ENCODE measurements at places on chromosomes 4 and X. TPM values are rescaled to one million over a fixed set of nuclear protein-coding genes. Genes with fewer than 3 reads are reported as not detected.

Gene LDB2
- total RNA-seq = not detected

Gene TXLNG
- 18.3 TPM for total RNA-seq

Gene DRD5
- not detected for total RNA-seq

Gene HSFX4
- total RNA-seq = not detected

Gene TCEAL7
- not detected for total RNA-seq

Gene ABCD1
- 4.3 TPM for total RNA-seq

Gene RAB33A
- total RNA-seq = 0.35 TPM

Gene TSPAN5
- 26.1 TPM for total RNA-seq

Gene PRDM5
- total RNA-seq = 13.0 TPM

Gene CENPE
- total RNA-seq = 36.9 TPM

Data from Caco-2 (cell line).